ENCODE measurements at places on chromosomes 6 and 20.

DNA sequence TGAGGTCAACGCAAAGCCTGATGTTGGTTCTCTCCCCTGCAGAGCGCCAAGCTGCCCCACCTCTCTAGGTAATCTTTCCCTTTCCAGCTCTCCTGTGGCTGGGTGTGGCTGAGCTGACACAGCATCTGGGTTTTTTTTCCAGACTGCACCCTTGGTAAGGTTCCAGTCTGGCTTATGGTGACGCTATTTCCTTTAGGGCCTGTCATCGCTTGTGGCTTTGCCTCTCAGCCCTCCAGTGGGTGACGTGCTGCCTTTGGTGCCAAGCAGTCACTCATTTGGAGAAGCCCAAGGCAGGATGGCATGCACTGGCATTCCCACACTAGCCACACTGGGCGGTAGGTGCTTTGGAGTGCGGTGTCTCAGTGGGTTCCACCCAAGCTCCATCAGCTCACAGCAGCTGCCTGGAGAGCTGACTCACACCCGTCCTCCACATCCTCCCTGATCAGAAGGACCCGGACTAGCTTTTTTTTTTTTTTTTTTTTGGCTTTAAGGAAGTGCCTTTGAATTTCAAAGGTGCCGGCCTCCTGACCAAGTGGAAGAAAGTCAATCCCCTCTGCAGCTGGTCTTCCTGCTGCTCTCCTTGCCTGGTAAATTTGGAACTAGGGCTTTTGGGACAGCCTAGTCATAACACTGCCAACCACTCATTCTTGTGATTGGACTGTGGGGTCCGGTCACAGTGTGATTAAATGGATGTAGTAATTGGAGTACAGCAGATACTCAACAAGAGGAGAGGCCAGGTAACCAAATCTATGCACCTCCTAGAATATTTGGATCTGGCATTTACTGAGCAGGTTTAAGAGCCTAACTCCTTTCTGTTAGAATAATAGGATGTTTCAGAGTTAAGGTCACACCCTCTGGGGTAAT, 153.6 kb downstream of the CD83 start:
- no peak for DNase-seq

- DNase-seq: no peak
Measured at GRCh38 chr20:58438970-58439808, 50.2 kb downstream of the VAPB start.

- DNase-seq: no peak
Measured at GRCh38 chr6:142822842-142823241, 122.1 kb downstream of the HIVEP2 start.

DNA sequence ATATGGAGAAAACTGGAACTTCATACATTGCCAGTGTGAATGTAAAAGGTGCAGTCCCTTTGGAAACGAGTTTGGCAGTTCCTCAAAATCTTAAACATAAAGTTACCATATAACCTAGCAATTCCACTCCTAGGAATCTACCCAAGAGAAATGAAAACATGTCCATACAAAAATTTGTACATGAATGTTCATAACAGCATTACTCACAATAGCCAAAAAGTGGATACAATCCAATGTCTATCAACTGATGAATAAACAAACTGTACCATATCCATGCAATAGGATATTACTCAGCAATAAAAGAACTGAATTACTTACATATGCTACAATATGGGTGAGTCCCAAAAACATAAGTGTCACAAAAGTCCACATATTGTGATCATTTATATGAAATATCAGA, 48.7 kb upstream of the ERVFRD-1 start:
- DNase-seq: no peak

DNA sequence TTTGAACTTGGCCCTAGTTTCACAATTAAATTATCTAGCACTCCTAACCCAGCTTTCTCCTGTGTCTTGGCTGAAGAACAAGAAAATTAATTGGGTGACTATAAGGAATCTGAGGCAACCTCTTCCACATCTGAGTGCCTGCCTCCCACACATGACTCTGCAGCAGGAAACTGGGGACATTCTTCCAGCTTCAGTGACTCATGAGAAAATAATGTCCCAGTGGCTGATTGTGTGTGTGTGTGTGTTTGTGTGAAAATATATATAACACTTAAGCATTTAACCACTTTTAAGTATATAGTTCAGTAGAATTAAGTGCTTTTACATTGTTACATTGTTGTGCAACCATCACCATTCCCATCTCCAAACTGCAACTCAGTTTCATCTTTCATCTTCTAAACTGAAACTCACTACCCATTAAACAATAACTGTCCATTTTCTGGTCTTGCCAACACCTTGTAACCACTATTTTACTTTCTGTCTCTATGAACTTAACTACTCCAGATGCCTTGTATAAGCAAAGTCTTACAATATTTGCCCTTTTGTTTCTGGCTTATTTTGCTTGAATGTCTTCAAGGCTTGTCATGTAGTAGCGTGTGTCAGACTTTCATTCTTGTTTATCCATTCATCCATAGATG, 8.7 kb downstream of the TRIM38 start:
- no peak for DNase-seq

DNA sequence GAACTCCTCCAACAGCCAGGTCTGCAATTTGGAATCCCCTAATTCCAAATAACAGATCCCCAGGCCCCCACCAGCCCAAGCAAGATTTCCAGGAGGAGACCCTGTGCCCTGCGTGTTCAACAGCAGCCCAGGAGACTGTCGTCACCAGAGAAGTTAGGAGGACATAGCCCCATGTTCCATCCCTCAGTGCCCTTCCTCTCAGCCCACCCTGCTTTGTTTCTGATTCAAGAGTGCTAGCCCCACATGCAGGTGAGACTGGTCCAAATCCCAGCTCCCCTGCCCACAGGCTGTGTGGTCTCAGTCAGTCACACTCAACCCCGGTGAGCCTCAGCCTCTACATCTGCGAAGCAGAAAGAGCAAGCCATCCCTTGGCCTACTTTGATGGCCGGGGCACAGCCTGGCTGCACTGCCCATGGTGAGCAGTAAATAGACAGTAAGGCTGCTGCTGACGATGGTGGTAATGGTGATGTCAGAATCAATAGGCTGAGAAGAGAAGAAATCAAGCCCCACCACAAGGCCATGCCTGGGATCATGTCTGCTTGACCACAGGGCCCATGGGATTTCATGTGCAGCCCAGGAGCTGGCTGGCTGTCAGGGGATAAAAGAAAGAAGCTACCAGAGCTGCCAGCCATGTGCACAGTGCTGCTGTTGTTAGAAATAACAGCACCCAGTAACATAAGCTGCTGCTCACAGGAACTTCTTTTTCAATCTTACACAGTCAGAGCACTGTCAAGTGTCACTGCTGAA, 51.5 kb upstream of the NXT1 start:
- no peak for DNase-seq

GRCh38 chr20:58817748-58818147, 33.0 kb downstream of the GNAS-AS1 start:
- DNase-seq: no peak

- DNase-seq: no peak
Measured at GRCh38 chr6:170276369-170277057, 14.4 kb downstream of the DLL1 start.

DNA sequence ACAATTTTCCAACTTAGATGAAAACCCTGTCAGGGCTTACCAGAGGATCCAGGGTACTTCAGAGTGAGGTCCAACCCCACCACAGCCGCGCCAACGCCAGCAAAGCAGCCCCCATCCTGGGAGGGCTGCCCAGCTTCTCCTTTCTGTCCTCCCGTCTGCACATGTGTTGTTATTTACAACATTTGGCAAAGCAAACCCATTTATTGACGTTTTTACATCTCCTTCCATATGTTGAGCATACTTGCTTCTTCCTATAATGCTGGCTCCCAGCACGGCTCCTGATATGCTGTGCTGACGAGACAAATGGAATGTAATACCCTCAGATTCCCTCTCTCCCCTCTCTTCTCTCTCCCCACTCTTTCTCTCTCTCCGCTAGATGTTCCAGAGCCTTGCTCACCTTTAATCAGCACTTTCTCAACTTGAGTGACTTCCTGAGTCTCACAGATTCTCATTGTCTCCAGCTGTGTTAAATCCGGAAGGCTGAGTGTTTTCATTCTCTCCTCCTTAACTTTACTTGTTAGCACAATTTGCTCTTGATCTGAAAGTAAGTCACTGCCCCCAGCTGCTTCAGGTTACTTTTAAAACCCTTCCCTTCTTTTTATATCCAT, 22.7 kb downstream of the RCAN2 start:
- no peak for DNase-seq

- DNase-seq: no peak
Measured at GRCh38 chr6:1470040-1470439, 80.7 kb downstream of the FOXF2 start.

- DNase-seq: no peak
Measured at GRCh38 chr6:77034161-77034560, 429.1 kb downstream of the HTR1B start.

GRCh38 chr6:69609836-69610472, 186.9 kb downstream of the LMBRD1 start:
- DNase-seq: no peak

DNA sequence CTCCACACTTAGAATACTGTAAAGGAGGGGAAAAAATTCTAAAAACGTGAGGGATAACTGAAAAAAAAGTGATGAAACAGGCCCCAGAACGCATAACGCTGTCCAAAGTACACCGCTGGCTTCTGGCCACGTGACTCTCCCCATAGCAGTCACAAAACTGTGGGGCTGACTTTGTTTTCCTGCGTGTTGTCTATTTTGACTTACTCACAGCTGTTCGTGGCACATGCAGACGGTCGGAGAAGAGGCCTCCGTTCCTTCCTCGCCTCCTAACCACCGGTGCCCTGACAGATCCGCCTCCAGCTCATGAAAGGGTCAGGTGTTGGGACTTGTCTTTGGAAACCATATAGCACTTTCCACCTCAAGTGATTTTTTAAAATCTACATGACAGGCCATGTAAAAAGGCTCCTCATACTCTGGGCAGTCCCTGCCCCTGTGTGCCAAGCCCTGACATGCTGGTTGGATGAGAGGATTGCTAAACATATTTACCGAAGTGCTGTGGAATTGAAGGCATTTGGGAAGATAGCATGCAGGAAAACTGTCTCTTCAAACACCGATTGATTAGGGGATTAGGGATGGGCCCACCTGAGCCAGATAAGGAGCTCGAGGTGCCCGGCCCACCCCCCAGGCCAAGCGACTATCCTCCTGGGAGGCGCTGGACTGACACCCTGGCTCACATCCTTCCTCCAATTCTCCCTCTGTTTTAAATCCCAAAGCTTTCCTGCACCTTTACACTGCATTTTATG, 54.8 kb downstream of the DACT2 start:
- DNase-seq: no peak

GRCh38 chr6:3899970-3900439, 50.8 kb downstream of the FAM50B start:
- DNase-seq: no peak

GRCh38 chr6:23002044-23002619, 432.8 kb downstream of the HDGFL1 start:
- DNase-seq: no peak

DNA sequence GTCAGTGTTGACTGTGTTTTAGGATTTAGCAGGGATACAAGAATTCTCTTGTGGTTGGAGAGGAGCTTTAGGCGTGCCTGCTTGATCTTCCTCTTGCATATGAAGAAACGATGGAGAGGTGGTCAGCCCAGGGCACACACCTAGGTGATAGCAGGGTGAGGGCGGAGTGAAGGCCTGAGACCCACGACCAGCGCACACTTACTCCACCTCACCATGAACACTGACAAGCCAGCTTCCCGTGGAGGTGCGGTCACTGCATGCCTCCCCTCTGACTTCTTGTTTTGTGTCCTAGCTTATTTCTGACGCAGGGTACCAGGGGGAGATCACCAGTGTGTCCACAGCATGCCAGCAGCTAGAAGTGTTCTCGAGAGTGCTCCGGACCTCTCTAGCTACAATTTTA, 8.1 kb downstream of the NELFCD start:
- no peak for DNase-seq
